Lung (tissue), 17 donors: ENCODE measurements at places on chromosomes 5 and 9. TPM values are rescaled to one million over a fixed set of nuclear protein-coding genes. Genes with fewer than 3 reads are reported as not detected.

DNA sequence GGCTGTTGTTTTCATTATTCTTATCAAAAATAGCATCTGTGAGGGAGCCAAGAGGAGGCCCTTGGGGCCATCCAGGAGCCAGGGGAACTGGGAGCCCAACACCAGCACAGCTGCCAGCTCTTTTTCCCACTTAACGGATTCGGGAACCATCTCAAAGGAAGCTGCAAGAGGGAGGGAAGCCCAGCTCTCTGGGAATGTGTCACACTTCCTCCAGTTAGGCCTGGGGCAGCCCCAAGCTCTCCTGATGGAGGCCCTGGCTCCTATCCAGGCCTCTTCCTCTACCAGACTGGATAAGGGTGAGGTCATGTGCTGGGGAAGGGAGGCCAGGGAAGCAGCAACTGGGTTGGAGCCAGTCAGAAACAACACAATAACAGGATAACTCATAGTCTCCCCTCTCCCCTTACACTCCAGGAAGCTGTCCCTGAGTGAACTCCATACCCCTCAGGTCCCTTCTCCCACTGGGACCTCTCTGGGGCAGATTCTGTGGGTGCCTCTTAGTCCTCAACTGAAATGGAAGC lies 12.7 kb downstream of the CSF2 start:
- DNase-seq = peak; percentile 60

- no peak for DNase-seq
Observed at GRCh38 chr5:1492757-1493156, 31.0 kb downstream of the LPCAT1 start.

- DNase-seq = no peak
Observed at GRCh38 chr5:96172436-96172835, 210.8 kb upstream of the ELL2 start.

- DNase-seq = peak; percentile 98
Observed at GRCh38 chr9:95055851-95056551, 261.5 kb downstream of the FANCC start.

DNA sequence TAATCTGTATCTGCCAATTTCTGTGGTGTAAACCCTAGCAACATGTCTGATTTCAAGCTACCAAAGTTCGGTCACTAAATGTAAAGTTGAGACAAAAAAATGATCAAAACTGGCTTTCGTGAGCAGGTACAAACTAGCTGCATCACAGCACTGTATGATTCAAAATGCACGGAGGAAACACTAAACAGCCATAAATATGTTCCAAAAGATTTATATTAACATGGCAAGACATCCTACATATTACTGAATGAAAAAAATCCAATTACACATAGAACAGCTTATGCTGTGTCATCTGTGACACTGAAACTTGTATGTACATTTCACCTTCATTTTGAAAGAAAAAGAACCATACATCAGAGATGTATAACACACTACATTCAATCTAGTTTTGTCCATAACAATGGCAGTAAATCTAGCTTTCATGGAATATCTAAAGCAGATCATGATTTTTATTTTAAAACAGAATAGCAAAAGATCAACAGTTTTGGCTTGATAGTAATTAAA lies 14.4 kb downstream of the GNAQ start:
- DNase-seq = no peak

DNA sequence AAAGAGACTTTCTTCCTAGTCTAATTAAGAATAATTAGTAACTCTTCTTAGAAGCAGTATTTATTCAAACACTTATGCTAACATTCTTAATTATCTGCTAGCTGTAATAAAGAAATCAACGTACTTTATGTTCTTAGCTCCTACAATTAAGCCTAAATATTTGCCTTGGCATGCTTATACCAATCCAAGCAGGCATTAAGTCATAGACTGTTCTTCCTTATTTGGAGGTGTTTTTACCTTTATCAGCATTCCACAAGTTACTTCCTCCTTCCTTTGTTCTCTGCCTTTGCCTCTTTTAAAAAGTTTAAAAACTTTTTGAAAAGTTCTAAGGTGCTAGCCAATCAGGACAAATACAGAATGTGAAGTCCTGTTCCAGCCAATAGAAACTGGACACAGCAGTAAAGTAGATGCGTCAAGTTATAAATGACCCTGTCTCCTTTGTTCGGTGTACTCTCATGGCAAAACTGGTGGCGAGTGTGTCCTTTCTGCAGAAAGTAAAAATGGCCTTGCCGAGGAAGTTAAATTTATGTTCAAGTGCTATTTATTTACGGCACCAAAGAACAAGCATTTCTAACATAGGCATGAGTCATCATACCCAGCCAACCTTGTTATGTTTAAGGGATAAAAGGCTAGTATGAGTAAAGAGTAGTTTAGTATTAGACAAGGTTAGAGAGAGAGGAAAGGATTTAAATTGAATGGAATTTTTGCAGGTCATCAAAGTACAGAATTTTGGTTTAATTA lies 58.6 kb downstream of the GPBP1 start:
- no peak for DNase-seq

DNA sequence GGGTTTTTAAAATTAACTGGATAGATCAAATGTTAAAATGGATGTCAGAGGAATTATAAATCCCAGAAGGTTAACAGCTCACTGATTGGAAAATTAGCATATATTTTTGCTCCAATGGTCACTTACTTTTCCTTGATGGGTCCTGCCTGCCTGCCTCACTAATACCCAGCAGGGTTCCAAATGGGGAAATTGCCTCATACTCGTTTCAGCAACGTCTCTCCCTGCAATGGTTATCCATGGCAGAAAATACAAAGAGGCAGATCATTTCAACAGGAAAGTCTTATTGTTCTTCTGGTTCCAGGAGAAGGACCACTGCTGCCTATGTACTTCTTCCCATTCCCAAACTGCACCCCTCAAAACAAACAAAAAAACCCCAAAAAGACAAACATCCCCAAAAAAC lies 71.3 kb downstream of the ERP44 start:
- DNase-seq = no peak

GRCh38 chr5:174733091-174733690 lies 8.8 kb downstream of the MSX2 start:
- no peak for DNase-seq

DNA sequence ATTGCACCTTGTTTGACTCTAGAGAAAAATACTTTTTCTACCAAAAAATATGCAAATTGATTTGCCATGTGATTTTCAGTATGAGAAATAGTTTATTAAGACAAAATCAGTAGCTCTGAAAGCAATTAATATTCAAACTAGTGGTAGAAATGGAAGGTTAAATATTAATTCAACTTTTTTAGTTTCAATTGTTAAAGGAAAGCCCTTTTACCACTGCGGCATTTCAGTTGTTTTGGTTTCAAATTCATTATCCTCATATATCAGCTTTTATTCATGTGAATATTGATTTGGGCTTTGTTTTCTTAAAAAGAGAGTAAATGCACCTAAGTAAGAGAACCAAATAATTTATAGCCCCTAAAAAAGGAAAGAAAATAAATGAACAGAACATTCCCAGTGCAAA lies 660.6 kb upstream of the CHD1 start:
- no peak for DNase-seq

DNA sequence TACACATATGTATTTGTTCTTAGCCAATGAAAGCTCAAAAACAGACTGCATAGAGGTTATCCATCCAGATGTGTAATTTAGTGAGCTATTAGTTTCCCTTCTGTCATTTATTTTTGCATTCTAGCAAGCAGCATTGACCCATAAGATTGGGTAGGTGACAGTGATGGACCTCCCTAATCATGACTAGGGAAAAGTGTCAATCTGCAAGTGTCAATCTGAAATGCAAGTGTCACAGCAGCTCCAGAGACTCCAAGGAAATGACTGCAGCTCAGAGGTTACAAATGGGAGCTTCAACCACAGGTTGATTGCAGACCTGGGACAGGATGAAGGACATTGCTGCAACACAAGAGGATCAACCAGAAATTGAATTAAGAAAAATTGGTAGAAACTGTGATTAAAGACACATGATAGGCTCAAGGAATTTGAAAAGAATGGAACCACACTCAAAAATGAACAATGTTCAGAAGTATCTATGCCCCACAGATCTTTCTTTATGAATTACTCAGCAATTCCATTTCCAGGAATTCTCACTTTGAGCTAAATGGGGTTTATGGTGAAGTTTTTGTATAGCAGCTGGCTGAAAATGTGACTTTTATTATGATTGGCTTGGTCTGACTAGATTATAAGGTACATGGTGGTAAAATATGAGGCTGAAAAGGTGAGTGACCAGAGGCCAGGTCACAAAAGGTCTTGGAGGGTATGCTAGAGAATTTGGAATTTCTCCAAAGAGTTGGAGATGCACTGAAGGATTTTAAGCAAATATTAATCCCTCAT lies 59.6 kb upstream of the HTR4 start:
- DNase-seq = no peak

DNA sequence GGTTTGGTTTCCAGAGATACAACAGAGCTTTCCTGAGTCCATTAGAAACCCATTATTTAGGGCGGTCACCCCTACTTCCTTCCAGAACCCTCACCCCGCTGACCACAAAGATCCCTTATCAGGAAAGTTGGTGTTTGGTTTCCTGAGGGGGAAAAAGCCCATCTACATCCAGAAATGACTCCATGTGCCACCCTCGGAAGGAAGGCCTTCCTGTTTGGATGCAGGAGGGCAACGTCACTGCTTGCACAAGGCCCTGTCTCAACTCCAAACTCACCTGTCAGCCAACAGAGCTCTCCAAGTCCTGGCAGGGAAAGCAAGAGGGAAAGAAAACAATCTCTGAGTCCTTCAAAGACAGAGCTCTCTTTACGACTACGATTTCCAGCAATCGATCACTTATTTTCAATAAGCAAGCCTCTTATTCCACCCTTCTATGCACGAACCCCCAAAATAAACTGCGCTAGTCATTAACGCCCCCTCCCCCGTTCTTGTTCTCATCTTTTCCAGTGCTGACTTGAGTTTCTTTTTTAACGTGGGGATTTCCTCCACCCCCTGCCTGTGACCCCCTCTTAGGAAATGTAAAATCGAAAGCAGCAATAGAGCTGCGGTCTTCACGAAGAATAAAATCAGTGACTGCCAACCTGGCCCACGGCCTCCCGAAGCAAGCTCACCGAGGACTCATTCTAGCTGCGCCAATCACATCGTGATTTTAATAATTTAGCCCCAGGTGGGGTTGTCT lies 35.7 kb upstream of the NTNG2 start:
- DNase-seq = no peak

DNA sequence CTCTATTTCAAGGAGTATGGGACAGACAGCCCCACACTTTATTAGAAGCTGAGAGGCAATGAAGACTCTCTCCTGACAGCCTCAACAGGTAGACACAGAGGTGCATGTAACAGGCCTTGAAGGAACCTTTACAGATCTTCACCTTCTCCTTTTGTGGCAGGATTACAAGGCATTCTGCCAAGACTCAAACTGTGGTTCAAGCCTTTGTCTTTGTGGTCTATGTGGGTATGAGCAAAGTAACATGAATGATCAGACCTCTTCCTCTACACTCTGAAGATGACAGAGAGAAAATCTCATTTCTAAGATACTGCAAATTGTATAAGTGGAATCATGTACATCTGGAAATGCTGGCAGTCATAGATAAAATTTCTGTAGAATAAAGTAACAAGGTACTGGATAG lies 346.9 kb downstream of the CDH9 start:
- no peak for DNase-seq

- peak; percentile 86 for DNase-seq
Observed at GRCh38 chr9:128917151-128917849, 3.5 kb upstream of the PHYHD1 start.

DNA sequence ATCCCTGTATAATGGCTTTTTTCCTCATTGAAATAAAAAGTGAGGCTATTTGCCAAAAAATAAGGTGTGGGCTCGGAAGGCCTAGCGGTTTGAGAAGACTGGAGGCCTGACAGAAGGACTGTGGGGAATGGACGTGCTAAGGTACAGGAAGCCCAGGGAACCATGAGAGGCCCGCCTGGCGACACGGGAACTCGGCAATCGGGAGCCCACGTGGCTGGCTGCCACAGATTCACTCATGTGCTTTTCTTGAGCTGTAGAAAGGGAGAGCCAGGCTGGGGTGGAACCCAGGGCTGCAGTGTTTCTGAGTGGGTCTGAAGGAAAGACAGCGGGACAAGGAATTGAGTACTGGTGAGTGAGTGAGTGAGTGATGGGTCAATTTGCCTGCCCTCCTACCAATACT lies 11.9 kb upstream of the DDX41 start:
- DNase-seq = no peak

GRCh38 chr9:99762470-99762869 lies 59.2 kb upstream of the NR4A3 start:
- no peak for DNase-seq

The TAF11L6 gene
- total RNA-seq = not detected

The CCDC112 gene
- 7.0 TPM for total RNA-seq

The DNAI1 gene
- 12.8 TPM for total RNA-seq

The KCNIP1 gene
- 1.00 TPM for total RNA-seq

The TYRP1 gene
- total RNA-seq = 5.1 TPM

The RNF208 gene
- 7.5 TPM for total RNA-seq
